ENCODE measurements at places on chromosomes 1 and 21. TPM values are rescaled to one million over a fixed set of nuclear protein-coding genes. Genes with fewer than 3 reads are reported as not detected.

Gene GJA5
- 4.8 TPM for total RNA-seq

Gene WNT4
- total RNA-seq, result 18.8 TPM

Gene COL24A1
- 1.3 TPM for total RNA-seq

Gene TP73
- total RNA-seq, result 23.6 TPM

Gene CLCA4
- 1.1 TPM for total RNA-seq

Gene MTARC1
- total RNA-seq, result 1.9 TPM

Gene COL11A1
- 3.1 TPM for total RNA-seq

Gene FMO4
- total RNA-seq, result 2.3 TPM

Gene SH2D1B
- not detected for total RNA-seq

Gene ITSN1
- 39.5 TPM for total RNA-seq

Gene OLIG2
- not detected for total RNA-seq
